T47D (cell line): ENCODE measurements at places on chromosomes 3 and 15.

GRCh38 chr15:88607951-88608350 is 13.2 kb upstream of the AEN start:
- DNase-seq: no peak

- no peak for DNase-seq
Measured at GRCh38 chr15:100645671-100646070, 43.3 kb downstream of the ASB7 start.

- no peak for DNase-seq
Measured at GRCh38 chr3:14605067-14605466, 46.5 kb upstream of the CCDC174 start.

GRCh38 chr15:60899322-60899966 is 329.7 kb downstream of the RORA start:
- DNase-seq: no peak
